ENCODE measurements at places on chromosomes 2 and 18.
A peak's percentile ranks its signal among the peaks of the same experiment; 100 is the strongest.

DNA sequence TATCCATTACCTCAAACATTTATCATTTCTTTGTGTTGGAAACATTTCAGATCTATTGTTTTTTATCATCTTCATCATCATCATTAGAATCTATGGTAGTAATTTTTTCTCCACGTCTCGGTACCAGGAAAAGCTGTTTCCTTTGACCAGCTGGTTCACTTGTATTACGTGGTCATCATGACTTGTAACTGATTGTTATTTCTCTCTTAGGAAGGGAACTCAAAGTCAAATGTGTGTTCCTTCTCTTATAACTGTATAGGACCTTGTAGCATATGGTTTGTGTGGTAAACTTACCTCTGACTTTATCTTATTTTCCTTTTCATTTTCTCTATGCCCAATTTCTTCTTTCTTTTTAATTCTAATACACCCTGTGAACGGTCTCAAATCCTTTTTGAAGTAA lies 16.5 kb downstream of the NCOA1 start:
- DNase-seq, result no peak

GRCh38 chr18:67726882-67727281 lies 210.4 kb upstream of the DSEL start:
- peak; percentile 64 for DNase-seq

- no peak for DNase-seq
Measured at GRCh38 chr2:56613920-56614319, 430.1 kb downstream of the CCDC85A start.

GRCh38 chr18:5770176-5770575 lies 125.1 kb downstream of the TMEM200C start:
- DNase-seq, result no peak

DNA sequence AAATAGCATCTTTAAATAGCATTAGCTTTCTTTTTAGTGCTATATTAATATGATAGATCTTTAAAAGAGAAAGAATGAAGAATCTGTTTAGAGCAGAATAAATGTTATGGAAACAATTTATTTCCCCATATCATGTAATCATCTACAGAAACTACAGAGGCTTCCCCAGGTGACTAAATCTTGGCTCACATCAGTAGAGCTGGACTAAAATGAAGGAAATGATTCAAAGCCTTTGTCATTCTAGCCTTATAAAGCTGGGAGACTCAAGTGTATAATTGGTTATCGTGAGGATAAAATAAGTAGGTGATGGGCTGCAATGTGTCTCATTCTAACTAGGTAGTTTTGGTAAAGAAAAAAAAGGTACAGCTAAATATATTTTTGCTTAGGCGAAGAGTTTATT lies 83.2 kb upstream of the UNC80 start:
- DNase-seq, result no peak

DNA sequence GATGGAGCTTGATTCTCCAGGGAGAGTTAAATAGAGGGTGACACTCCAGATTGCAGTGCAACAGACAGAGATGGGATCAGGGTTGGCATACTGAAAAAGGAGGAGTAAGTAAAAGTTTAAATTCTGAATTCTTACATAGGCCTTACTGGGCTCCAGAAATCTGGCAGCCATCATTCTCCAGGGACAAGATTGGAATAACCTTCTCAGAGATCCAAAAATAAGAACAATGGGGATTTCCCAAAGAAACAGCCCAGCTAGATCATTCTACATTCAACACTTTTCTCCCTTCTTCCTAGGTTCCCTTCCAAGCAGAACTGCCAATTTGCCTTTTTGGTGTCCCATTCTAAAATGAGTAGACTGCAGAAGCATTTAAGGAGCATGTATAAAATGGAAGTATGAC lies 14.9 kb upstream of the SERPINB2 start:
- DNase-seq, result no peak

DNA sequence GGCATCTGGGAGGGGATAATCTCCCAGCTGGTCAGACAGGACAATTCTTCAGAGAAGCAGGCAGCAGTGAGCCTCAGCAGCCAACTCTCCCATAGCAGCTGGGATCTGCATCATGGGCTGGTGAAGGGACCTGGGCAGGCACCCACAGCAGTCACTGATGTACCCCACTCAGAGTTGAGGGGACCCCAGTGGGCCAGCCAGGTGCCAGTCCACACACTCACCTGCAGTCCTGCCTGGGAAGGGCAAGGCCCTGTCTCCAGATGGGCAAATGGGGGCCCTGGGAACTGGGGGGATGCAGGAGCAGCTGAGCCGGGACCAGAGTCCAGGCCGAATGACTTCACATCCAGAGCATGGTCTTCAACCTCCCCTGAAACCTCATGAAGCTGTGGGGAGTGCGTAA lies 170.4 kb downstream of the ZFP36L2 start:
- DNase-seq, result no peak

GRCh38 chr2:26605999-26606846 lies 34.9 kb downstream of the CIB4 start:
- DNase-seq, result no peak

DNA sequence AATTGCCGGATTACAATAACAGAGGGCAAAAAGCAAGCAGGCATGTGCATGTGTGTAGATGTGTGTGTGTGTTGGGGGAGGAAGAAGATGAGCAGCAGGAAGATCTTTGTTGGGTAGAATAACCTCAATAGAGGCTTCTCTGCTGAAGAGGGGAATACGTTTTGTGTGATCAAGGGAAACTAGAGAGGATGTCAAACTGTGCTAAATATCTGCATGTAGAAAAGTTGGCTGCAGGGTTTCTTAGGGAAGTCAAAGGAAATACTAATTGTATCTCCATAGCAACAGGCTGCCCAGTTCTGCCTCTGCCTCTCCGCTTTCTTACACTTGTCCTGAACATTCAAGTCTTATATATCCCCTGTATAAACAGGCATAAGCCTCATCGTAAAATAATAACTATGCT lies 190.1 kb upstream of the RND3 start:
- no peak for DNase-seq

- DNase-seq, result no peak
Measured at GRCh38 chr2:73838889-73839534, 10.3 kb downstream of the STAMBP start.

GRCh38 chr2:201831469-201831868 lies 25.1 kb downstream of the CDK15 start:
- no peak for DNase-seq

GRCh38 chr2:153509133-153509532 lies 30.6 kb upstream of the RPRM start:
- no peak for DNase-seq

GRCh38 chr18:58714259-58714658 lies 43.0 kb downstream of the MALT1 start:
- DNase-seq, result no peak

GRCh38 chr2:102418421-102418961 lies 4.5 kb upstream of the IL18RAP start:
- DNase-seq, result no peak

DNA sequence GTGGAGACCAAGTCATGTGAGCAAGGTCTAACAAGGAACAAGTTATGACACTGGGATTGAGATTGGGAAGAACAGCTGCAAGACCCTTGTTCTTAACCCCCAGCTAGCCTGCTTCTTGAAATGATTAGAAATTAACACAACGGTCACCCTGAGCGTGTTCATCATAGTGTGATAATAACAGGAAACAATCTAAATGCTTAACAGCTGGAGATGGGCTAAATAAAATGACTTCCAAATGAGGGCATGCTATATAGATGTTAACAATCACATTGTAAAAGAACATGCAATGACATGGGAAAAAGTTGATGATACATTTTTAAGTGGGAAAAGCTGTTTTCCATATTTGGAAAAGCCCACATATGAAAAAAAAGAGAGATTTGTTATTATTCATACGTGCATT lies 47.6 kb downstream of the RPL37A start:
- DNase-seq, result no peak

DNA sequence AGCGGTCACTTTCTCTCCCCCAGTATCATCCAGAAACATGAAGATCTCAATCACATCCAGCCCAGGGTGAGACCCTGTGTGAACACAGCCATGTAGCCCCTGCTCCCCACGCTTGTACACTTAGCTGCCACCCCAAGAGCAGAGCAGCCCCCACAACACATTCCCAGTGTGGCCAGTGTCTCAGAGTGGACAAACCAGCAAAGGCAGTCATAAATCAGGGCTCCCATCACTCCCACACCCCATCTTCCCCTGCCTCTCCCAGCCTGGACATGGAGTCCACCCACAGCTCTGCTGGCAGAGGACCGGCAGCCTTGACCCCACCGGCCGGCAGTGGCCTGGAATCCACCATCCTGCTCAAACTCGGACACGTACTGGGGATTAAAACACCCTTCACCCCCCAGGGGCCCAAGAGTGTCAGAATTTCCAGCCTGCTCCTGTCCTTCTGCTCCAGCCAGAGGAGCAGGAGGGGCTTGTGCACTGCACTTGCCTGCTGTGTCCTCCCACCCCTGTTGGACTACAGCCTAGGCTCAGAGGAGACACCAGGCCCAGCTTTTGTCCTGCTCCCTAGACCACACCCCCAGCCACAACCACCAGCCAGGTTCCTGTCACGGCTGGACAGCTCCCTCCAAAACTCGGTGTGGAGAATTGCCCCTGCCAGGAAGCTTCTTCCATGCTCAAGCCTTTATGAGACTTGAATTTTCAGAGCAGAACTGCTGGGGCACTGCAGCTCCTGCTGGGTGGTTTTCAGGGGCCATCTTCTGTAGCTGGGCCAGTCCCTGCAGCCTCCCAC lies 206.1 kb downstream of the SMAD2 start:
- no peak for DNase-seq

DNA sequence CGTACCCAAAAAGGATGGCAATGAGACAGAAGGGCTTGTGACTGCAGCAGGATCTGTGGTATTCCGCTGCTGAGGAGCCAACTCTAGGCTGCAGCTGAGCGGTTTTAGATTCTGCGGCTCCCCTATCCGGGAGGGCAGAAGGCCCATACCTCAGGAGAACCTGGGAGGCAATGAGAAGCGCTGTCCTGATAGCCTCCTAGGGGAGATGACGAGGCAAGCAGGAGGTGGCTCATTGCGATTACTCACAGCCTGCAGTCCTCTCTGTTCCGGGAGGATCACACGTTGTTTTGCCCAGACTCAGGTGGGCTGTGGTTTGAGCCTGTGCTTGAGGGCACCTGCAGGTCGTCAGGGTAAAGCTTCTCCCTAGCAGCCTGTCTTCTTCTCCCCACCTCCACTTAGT lies 65.1 kb downstream of the COA5 start:
- DNase-seq, result no peak

- peak; percentile 94 for DNase-seq
Measured at GRCh38 chr2:212640428-212640827, 101.8 kb upstream of the ERBB4 start.

- DNase-seq, result peak; percentile 45
Measured at GRCh38 chr2:176395273-176395854, 126.1 kb downstream of the MTX2 start.

DNA sequence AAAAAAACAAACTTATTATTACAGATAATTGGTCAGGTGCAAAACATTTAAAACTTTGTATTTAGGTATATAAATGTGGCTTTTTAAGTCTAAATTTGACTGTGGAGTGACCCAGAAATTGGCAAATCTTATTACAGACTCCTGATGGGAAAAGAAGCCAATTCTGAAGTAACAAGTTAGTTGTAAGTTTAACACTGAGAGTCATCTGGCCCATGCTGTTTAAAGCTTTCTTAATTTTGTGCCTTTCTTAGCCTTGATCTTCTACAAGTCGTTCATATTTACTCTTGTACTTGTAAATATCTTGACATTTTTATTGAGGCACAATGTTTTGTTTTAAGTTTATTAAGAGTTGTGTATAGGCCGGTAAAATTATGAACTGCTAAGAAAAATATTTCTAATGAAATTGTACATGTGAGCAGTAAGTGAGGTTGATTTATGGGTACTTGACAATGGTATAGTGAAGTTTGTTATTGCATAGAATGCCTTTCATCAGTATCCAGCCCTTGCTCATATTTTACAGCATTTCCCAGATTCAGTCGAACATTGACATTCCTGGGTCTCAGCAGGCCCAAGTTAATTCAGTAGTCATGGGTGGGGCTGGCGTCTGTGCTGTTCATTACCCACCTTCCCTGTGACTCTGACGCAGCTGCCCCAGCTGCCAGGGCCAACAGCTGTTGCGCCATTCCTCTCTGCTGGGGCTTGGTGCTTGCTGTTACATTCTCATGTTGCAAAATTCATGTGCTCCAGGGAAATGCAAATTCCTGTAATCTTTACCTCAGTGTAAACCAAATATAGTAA lies 121.4 kb downstream of the ZNF236 start:
- DNase-seq, result no peak

GRCh38 chr2:155502766-155503165 lies 804.3 kb downstream of the KCNJ3 start:
- DNase-seq, result no peak

- DNase-seq, result no peak
Measured at GRCh38 chr2:159156834-159157233, 129.7 kb downstream of the WDSUB1 start.

- peak; percentile 26 for DNase-seq
Measured at GRCh38 chr2:135818937-135819610, 17.9 kb downstream of the LCT start.

- DNase-seq, result no peak
Measured at GRCh38 chr2:178234648-178235047, 40.3 kb downstream of the OSBPL6 start.

DNA sequence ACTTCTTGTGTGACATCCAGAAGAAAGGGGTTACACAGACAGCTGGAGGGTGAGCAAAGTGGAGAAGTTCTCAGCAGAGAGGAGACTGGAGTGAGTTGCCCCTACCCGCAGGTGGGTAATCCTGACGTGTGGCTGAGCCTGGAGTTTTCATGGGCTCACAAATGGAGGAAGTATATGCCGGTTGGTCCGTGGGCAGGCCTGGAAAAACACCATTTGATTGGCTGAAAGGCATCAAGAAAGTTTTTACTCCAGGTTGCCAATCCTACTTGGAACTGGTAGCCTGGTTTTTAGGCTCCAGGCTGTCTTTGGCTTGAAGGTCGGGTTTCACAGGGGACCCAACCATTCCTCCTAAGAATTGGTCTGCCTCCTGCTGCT lies 1177.4 kb upstream of the LRRTM1 start:
- peak; percentile 93 for DNase-seq

DNA sequence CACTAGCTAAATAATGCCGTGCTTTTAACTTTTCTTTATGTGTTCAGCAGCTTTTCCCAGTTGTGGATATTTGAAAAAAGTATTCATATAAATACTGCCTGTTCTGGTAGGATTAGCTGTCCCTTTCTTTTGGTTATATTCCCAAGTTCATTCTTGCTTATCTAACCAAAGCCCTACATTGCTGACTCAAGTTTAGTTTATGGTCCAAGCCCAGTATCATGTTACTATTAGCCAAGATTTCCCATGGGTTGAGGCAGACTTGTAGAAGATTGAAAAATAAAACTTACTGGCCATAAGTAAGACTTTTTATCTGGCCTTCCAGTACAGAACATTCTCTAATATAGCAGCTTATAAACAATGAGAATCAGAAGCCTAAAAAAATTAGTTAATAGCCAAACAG lies 49.7 kb upstream of the NFE2L2 start:
- no peak for DNase-seq

DNA sequence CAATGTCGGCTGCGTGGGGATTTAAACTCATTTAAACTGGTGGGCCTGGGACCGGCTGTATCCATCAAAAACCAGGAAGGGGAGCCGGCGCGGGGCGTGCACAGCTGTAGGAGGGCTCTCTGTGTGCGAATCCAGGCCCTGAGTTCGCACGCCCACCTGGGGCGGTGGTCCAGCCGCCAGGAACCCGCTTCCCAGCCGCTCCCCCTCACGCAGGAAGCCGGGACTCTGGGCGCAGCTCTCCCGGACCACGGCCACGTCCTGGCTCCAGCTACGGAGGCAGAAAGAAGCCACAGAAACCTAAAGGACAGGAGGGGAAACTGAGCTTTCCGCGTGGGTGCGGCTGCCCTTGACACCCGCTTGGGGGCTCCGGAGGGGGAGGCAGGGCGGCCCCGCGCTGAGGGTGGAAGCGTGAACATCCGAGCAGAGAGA lies 80.6 kb downstream of the GFPT1 start:
- peak; percentile 55 for DNase-seq

GRCh38 chr2:15982285-15983044 lies 42.1 kb downstream of the MYCN start:
- DNase-seq, result no peak

All from DMS53 (cell line).